ENCODE measurements at places on chromosomes 2 and 18.
A peak's percentile ranks its signal among the peaks of the same experiment; 100 is the strongest.

GRCh38 chr2:69946351-69947324 lies 14.8 kb downstream of the ASPRV1 start:
- DNase-seq: no peak

DNA sequence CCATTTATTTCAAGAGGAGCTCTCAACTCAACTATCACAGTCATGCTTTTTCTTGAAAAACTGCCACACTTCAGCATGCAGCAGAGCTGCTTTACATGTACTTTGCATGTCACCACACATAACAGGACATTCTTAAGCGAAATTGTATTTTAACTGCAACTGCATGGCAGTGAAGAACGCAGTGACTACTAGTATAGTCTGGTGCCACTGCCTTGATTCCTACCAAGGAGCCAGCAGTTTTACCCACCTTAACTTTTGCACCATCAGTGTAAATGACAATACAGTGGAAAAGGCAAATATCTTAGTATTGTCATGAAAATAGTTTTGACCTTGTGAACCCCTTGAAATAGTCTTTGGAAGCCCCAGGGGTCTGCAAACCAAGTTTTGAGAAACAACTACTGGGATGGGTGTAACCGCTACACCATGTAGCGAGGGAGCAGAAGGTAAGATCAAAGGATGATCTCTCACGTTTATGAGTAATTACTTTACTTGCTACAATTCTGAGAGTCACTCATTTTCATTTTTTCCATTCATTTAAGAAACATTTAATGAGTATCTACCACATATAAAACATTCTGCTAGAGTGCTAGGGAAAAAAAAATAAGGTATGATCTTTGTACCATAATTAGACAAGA lies 32.3 kb upstream of the MPP4 start:
- no peak for DNase-seq

DNA sequence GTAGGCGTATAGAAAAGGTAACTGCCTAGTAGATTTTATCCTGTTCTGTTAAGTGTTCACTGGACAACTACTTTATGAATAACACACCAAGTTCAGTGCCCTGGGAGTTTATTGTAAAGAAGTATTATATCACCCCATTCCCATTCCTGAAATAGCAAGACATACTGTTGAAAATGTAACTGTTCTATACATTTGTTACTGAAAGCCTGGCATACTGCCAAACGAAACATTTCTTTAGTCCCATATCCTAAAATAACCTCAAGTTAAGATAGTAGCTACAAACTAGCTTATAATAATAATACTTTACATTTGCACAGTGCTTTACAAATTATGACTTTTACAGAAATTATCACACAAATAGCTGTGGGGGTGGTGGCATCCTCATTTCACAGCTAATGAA lies 25.1 kb downstream of the SPDYA start:
- DNase-seq: no peak

DNA sequence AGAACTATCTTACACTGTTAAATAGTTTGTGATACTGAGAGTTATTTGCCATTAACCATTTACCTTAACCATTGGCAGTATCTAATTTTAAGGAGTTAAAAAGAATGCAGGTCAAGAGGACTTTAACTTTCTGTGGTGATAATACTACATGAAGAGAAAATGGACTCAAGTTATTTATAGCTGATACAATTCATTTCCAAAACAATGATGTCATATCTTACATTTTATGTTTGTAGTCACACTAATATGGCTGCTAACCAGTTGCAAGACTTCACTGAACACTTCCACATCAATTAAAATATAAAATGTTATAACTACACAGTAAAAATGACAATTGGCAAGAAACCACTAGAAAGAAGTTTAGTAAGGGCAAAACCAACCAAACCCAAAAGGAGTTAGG lies 77.7 kb downstream of the CDH2 start:
- DNase-seq: no peak

DNA sequence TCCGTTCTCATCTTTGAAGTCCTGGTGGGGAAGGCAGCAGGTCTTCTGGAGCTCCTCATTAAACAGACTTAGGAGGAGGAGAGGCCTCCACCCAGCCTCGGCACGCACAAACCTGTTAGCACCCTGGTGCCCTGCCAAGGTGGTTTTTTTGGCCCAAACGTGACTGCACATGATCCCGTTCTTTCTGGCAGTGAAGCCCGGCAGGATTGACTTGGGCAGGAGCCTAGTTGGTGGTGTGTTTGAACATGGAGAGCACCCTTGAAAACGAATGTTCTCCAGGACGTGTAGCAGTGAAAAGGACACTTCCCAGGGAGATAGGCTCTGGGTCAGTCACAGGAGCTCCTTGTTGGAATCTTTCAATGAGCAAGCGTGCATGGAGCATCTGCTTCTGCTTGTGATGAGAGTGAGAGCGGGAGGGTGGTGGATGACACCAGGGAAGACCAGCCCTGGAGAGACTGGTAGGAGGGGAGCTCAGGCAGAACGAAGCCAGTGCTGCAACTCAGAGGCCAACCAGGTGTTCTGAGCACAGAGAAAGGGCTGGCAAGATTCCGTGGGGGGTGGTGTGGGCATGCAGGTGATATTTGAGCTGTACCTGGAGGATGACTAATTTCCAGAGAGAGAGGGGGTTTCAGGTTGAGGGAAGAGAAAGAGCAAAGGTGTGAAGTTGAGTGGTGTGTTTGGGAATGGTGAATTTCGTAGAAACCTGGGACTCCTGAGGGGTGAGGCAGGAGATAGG lies 73.8 kb downstream of the TANC1 start:
- no peak for DNase-seq

DNA sequence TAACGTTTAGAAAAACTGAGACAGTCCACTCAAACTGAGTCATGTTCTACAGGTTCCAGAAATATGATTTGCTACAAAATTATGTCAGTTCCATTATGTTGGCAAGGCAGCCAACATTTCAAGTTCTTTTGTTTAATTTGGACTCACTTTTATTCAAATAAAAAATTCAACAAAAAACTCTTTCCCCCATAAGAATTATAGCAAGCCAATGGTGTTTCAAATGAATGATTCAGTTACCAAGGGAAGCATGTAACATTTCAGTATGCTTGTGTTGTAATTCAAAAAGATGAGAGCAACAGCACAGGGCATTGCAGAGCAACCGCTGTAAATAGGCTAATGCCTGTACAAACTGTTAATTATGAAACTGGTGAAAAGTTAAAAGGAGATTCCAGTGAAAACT lies 140.8 kb downstream of the FIGN start:
- DNase-seq: no peak

DNA sequence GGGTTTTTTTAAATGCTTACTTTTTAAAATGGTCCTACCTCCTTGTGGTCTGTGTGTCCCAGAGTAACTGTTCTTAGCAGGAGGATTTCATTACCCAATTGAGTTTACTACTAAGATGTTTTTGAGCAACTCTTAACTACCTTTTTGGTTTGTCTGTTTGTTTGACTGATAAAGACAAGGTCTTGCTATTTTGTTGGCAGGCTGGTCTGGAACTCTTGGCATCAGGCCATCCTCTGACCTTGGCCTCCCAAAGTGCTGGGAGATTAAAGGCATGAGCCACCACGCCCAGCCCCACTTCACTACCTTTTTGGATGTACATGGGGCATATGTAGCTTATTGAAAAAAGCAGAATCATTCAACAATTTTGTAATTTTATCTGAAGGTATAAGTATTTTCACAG lies 14.9 kb downstream of the MRPS9 start:
- no peak for DNase-seq

DNA sequence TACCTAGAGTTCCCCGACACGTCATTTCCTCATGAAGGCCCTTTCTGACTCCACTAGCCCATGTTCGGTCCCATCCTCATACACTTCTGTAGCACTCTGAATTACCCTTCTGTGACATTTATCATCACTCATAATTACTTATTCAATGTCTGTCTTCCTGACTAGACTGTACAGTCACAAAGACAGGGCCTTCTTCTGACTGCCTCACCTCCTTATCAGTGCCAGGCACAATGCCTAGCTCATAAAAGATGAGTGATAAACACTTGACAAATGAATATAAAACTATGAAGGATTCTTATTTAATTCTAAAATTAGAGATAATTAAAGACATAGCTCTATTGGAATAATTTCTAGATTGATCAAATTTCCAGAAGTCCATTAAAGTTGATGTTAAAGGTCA lies 1.4 kb upstream of the UBXN4 start:
- DNase-seq: no peak

DNA sequence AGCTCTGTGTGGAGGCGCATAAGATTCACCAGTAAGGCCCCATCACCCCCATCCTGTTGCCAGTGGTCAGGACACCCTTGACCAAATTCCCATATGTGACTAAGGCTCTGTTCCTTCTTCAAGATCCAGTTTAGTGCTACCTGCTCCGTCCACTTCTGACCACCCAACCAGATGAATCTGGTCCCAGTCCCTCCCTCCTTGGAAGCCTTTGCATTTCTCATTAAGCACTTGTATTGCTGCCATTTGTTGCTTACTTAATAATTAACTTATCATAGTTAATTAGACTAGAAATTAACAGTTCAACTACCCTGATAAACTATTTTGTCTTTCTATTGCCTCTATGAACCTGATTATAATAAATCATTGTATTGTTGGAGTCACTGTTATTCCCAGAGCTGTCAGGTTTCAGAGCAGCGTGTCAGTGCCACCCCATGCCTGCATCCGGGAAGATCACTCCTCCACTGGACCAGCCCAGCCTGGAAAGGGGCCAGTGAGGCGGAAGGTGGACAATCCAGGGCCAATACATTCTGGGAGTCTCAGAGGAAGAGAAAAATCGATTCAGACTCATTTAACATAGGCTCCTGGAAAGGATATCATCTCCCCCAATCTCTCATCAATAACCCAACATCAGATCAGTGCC lies 9.5 kb upstream of the NAT8 start:
- DNase-seq: no peak

DNA sequence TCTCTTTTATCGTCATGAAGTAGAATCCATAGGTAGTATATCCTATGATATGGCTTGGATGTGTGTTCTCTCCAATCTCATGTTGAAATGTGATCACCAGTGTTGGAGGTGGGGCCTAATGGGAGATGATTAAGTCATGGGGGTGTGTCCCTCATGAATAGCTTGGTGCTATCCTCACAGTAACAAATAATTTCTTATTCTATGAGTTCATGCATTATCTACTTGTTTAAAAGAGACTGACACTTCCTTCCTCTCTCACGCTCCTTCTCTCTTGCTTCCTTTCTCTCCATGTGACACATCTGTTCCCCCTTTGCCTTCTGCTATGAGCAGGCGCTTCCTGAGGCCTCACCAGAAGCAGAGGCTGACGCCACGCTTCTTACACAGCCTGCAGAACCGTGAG lies 165.6 kb downstream of the MREG start:
- no peak for DNase-seq

DNA sequence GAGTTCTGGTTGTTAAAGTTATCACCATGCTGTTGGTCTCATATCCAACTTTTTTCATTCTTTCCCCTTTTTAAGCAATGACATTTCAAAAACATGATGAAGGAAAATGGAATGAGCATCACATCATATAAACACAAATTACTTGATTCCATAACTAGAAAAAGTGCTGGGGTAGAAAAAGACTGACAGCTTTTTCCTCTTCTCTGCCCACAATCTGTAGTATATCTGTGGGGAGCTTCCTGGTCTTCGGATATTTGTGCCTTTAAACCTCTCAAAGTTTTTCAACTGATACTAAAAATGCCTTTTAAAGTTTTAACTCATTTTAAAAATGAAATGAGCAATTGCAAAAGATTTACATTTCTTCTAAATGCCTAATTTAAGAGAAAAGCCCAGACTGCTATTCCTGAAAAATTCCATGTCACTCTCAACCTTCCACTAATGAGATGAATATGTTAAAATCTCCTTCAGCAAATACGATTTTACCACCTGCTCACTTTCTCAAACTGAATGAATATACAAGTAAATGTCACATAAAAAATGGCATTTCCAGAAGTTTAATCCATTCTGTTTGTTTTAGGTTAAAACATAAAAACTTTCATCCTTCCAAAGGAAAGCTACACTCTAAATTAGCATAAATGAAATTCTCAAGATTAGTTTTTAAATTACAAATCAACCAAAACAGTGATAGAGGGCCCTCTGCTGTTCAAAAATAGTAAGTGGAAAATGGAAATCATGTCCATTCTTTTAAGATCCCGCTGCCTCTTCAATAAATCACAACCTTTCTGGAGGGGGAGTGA lies 2.1 kb downstream of the DNAH7 start:
- no peak for DNase-seq

GRCh38 chr2:238378230-238379095 lies 48.3 kb upstream of the ASB1 start:
- DNase-seq: no peak

DNA sequence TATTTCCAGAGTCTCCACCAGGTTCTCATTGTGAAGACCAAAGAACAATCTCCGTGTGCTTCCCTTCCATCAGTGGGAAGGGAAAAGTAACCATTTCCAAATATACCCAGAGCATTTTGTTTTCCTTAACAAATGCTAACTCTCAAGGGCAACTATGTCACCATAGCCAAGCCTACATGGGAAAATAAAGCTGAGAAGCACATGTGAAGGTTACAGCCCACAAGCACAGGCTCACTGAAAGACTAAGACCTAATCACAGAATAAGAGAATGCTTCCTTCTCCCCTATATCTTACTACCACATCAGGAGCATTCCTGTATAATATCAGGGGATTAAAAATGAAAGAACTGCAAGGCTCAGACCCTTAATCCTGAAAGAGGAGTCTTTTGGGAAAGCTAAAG lies 28.2 kb downstream of the SP9 start:
- DNase-seq: no peak

DNA sequence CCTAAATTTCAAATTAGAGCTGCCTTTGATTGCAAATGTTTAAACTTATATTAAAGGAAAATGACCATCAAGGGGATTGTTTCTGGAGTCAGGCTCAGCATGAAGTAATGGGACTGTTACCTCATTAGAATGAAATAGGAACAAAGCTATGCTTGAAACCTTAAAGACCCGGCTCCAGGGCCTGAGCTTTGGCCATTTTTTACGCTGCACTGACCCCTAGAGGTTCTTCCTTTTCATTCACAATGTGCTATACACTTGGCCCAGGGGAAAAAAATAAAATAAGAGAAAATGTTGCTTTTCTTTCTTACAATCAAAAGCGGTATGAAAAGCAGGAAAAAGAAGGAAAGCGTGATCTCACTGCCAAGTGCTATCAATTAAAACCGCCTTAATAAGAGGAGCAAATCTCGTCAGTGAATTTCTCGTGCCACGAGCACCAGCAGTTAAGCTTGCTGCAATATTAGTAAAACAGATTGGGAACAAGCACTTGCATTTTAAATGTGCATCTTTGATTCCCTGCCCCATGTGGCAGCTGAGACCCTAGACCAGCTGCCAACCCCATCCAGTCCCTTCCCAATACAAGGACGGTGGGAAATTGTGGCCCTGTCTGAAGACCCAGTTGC lies 96.6 kb downstream of the MBD2 start:
- peak; percentile 68 for DNase-seq

GRCh38 chr2:143209570-143210445 lies 80.6 kb downstream of the ARHGAP15 start:
- DNase-seq: no peak

- no peak for DNase-seq
Observed at GRCh38 chr18:41989508-41989907, 34.5 kb downstream of the PIK3C3 start.

GRCh38 chr18:49510393-49511115 lies 23.5 kb upstream of the C18orf32 start:
- peak; percentile 50 for DNase-seq

Measured in H9 (cell line).